ENCODE measurements at places on chromosomes 2 and 18. TPM values are rescaled to one million over a fixed set of nuclear protein-coding genes. Genes with fewer than 3 reads are reported as not detected.

CPS1 gene
- total RNA-seq: 6.1 TPM

NHEJ1 gene
- total RNA-seq: 15.0 TPM

ECEL1 gene
- total RNA-seq: 0.37 TPM

PXDN gene
- total RNA-seq: 10.8 TPM

ESPNL gene
- 0.13 TPM for total RNA-seq

PCARE gene
- not detected for total RNA-seq

CFC1 gene
- total RNA-seq: not detected

ZC3H8 gene
- total RNA-seq: 16.8 TPM

MEIS1 gene
- total RNA-seq: 2.6 TPM

COL5A2 gene
- 87.6 TPM for total RNA-seq
